ENCODE measurements at places on chromosomes 5 and 9.

GRCh38 chr5:157596487-157596886 lies 20.9 kb upstream of the ADAM19 start:
- no peak for DNase-seq

DNA sequence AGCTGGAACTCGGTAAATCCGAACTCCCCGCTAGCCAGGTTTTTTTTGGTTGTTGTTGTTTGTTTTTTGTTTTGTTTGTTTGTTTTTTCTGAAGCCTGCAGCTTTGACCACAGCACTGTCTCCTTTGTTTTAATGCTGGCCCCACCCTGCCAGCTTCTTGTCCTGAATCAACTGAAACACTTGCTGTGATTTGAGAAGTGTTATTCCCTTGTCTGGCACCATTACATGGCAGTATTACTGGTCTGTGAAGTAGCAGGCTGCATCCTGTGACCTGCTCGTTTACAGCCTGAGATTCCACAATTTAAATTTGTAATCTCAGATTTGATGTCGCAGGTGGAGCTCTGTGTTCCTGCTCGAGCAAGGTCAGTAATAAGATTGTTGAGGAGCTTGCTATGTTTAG lies 1.4 kb upstream of the SLC36A2 start:
- DNase-seq = no peak

DNA sequence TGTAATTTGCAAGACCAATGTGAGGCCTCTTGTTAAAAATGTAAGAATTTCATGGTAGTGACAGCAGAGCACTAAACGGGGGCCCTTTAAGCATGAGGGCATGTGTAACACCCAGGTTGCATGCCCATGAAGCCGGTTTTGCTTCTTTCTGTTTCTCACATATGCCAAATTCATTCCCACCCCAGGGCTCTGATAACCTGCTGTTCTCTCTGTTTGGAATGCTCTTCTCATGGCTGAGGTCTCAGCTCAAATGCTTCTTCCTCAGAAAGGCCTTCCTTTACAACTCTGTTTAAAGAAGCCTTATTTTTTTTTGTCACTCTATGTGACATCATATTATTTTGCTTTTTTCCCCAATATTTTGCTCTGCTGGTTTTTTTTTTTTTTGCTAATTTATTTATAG lies 369.0 kb downstream of the KIAA0825 start:
- DNase-seq = no peak

- no peak for DNase-seq
Measured at GRCh38 chr9:69322256-69322655, 2.8 kb upstream of the ENTREP1 start.

GRCh38 chr9:77600810-77601209 lies 47.3 kb downstream of the GNA14 start:
- DNase-seq = no peak

- DNase-seq = no peak
Measured at GRCh38 chr5:116281309-116281708, 196.5 kb downstream of the COMMD10 start.

- DNase-seq = no peak
Measured at GRCh38 chr5:86523718-86524117, 94.0 kb upstream of the COX7C start.
